ENCODE measurements at places on chromosomes 2 and 18.

- DNase-seq = no peak
Measured at GRCh38 chr2:180604077-180604476, 376.3 kb upstream of the UBE2E3 start.

- DNase-seq = no peak
Measured at GRCh38 chr2:109507217-109507616, 106.5 kb downstream of the SEPTIN10 start.

DNA sequence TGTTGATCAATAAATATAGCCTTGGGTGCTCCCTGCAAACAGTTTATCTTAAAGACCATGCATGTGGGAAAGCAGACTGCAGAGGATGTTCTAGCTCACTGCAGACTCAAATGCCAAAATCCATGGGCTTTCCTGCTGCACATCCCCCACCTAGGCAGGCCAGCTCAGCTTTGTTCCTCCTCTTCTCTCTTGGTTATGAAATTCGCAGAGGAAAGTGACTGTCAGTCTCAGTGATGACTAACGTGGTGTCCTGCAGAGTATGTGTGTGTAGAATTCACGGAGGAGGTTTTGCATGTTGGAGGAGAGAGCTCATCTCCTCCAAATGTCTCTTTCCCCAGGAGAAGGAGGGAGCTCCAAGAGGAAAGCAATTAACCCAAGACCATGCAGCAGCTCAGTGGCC lies 21.4 kb upstream of the KCNS3 start:
- DNase-seq = no peak

DNA sequence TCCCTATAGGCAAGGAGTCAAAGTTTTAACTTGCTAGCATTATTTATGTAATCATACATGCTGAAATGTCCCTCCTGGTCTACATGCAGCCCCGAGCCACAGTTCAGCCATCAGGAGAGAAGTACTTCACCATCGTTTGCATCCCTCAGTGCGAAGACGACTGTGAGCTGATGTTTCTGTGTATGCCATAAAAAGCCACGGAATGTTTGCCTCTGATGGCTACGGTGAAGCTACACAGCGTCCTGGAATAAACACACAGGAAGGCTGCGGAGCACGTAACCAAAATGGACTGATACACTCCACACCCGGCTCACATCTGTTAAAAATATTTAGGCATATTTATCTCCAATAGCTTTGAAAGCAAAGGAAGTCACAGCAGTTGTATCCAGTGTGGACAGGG lies 4.3 kb upstream of the SALL3 start:
- DNase-seq = no peak

GRCh38 chr2:153946036-153946435 lies 74.3 kb downstream of the GALNT13 start:
- DNase-seq = no peak

GRCh38 chr2:184053326-184053725 lies 545.0 kb upstream of the ZNF804A start:
- no peak for DNase-seq

DNA sequence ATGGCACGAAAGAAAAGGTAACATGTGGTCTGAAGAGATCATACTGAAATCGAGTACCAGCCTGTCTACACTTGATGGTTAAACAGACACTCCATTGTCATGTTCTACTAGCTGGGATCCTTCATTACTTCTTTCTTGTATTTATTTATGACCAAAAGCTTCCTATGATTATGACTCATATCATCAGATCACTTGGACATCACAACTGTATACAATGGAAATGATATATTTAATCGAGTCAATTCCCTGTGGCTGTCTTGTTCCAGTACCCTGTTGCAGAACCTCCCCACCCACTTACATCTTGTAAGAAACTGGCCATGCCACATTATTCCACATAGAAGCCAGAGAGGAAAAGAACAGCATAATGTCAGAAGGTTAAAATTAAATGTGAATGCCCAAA lies 358.9 kb downstream of the ZEB2 start:
- no peak for DNase-seq

- no peak for DNase-seq
Measured at GRCh38 chr2:225113371-225114015, 71.2 kb upstream of the DOCK10 start.

DNA sequence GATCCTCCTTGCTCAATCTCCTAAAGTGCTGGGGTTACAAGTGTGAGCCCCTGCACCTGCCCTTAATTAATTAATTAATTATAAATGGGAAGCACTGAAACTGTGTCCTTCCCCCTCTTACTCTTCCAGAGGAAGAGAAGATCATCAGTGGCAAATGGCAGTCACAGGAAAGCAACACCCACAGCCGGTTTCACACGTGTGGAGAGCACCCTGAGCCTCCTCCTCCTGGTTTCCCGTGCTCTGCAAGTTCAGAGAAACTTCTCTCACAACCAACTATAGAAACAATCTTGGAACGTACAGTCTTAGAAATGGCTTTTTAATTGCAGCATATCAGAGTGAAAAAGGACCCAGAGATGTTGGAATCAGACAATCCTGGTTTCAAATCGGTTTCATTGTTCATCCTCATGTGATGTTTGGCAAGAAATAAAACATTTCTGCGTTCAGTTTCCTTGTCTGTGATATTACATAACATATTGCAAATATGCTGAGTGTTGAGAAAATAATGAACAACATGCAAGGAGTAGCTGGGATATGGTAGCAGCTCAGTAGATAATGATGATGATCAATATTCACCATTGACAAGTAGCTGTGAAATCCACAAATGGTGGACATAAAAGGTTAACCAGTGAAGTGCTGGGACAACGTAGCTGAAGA lies 141.0 kb upstream of the KCTD1 start:
- DNase-seq = no peak

GRCh38 chr2:43718530-43719124 lies 42.4 kb upstream of the C1GALT1C1L start:
- DNase-seq = no peak

GRCh38 chr2:224716921-224717320 lies 756 bp upstream of the CCDC195 start:
- DNase-seq = no peak

GRCh38 chr2:28602751-28603639 lies 107.1 kb downstream of the PLB1 start:
- no peak for DNase-seq

DNA sequence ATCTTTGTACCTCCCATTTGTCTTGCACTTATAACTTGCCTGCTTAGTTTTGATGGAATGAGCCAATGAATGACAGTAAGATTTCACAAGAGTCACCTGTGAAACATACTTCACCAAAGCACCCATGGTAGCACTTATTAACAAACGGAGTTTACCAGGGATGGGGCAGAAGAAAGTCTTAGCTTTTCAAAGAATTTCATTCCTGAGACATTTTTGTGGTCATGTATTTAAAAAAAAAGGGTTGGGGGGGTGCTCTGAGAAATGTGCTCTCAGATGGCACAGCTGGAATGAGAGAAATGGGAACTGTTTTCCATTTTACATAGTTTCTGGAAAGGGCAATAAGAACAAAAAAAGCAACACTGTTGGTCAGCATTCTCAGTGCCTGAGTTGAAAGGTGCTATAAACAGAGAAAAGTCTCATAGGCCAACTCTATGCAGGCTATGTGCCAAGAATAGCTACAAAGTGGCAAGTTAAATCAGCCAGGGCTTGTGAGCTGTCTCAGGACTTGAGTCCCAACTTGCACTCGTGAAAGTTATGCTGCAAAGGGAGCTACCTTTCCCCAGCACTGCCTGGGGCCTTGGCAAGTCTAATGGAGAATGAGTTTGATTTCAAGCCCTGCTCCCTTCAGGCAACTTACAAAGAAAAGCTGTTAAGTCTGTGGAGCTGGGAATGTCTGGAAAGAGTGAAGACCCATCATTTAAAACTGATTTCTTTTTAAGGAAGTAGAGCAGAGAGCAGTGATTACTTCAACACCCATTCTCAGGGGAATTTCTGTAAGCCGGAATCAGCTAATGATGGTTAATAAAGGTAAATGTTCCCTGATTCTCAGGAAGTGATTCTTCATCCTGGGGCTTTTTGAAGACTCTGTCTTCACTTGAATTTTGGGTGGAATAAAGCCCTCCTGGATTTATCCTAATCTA lies 170.6 kb downstream of the SLC8A1 start:
- DNase-seq = no peak

GRCh38 chr2:239946864-239947728 lies 78.0 kb downstream of the NDUFA10 start:
- no peak for DNase-seq

- DNase-seq = no peak
Measured at GRCh38 chr2:145731467-145731866, 1211.5 kb upstream of the ZEB2 start.

DNA sequence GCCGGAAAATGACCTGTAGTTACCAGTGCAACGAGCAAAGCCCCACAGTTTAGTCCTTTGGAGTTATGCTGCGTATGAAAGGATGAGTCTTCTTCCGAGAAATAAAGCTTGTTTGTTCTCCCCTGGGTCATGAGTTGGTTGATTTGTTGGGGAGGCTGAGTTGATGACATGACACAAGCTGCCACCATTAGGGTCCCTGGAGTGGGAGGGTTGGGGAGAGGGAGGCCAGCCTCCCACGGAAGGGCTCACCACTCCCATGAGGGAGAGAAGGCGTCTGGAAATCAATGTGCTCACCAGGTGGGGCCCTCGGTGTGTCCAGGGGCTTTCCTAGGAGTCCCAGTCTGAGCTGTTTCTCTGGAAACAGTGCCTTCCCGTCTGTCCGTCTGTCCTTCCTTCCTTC lies 7.4 kb upstream of the DGKD start:
- no peak for DNase-seq

DNA sequence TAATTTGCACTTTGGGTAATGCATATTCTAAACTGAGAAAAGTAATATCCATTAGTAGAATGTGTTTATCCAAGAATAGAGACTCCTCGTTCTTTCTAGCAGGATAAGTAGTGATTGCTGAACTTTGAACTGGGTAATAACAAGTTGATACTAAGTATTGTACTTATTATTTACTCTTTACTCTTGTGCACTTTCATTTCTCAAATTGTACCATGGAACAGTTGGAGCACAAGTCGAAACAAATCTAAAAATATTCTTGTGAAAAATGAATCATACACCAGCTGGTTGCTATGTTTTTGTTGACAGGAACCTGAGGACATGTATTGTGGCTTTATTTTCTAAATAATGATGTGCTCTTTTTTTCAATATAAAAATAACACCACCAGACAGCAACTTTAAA lies 111.9 kb downstream of the RGPD3 start:
- no peak for DNase-seq

GRCh38 chr2:240149943-240150784 lies 9.7 kb upstream of the OTOS start:
- peak; percentile 33 for DNase-seq

GRCh38 chr18:62981566-62981965 lies 266.2 kb downstream of the PHLPP1 start:
- no peak for DNase-seq

DNA sequence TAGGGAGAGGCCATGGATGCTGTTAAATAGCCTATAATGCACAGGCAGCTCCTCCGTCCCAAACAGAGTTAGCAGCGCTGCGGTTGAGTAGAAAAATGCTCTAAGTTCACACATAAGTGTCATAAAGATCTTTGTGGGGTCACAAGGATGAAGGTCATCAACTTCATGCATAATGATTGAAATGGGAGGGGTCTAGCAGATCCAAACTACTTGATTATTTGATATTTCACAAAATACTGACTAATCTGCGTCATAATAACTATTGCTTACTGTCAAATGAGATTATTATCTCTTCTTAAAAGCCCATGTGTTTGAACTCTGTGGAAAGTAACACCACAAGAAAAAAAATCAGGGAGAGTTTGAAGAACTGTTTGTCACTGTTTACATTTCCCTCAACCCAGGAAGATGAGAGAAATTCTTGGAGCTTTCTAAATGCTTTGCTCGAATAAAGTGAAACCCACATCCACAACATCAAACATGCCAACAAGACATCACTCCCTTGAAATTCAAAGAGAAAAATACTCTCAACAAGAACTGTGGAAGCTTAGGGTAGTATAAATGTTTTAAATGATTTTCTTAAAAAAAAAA lies 50.5 kb upstream of the CREB1 start:
- DNase-seq = no peak

- DNase-seq = no peak
Measured at GRCh38 chr2:122758967-122759366, 1003.5 kb downstream of the TSN start.

- no peak for DNase-seq
Measured at GRCh38 chr2:188517549-188518215, 226.0 kb downstream of the GULP1 start.

DNA sequence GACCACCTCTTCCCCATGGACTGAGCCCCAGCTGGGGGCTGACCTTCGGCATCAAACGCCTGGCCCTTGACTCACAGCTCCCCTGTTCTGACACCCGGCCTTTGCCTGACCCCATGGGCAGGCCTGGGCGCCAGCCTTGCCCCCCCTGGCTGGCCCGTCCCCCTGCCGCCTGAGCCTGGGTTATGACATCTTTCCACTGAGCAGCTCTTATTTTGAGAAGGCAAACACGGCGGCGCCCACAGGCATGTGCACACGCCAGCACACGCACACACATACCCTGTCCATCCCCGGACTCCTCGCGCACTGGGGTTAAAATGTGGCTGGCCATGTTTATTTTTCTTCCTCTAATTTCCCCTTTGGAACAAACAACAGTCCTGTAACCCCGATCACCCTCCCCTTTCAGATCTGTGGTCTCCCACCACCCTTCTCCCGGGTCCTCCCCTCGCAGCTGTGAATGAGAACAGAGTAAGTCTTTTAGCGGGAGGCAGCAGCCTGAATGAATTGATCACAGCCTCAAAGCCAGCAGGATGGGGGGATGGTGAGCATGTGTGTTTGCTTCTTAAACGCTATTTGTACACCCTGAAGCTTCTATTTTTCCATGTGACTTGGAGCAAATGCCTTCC lies 11.8 kb upstream of the ATOH8 start:
- DNase-seq = peak; percentile 72

Measured in hypothalamus (tissue), 51 donors.